Tracheal epithelial cell (primary cell): ENCODE measurements at places on chromosomes 3 and 15. TPM values are rescaled to one million over a fixed set of nuclear protein-coding genes. Genes with fewer than 3 reads are reported as not detected.

The PML gene
- total RNA-seq = 33.0 and 41.9 TPM in 2 replicates

The RYR3 gene
- total RNA-seq = under 0.01 and 0.21 TPM in 2 replicates

The CHAC1 gene
- total RNA-seq = 11.3 and 38.6 TPM in 2 replicates

The IQCH gene
- total RNA-seq = 1.7 and 2.7 TPM in 2 replicates

The NANOGP8 gene
- 0.24 TPM in 1 of 2 replicates, not detected in the other for total RNA-seq

The CALML4 gene
- total RNA-seq = 3.1 and 6.4 TPM in 2 replicates

The CCDC39 gene
- total RNA-seq = not detected in 2 replicates

The CGGBP1 gene
- total RNA-seq = 26.7 and 27.7 TPM in 2 replicates

The CSNK1G1 gene
- total RNA-seq = 23.2 and 36.1 TPM in 2 replicates

The CLSTN2 gene
- 0.43 and 1.9 TPM in 2 replicates for total RNA-seq
